Fibroblast of skin of back (primary cell): ENCODE measurements at places on chromosomes 16 and 17.

- DNase-seq = no peak
These were observed 4.2 kb downstream of the SLC2A4 start for GRCh38 chr17:7285679-7286078.

GRCh38 chr16:79171931-79172705, 428.4 kb downstream of the MAF start:
- DNase-seq = peak; percentile 18

- no peak for DNase-seq
These were observed 10.8 kb downstream of the ARL2BP start for GRCh38 chr16:57255686-57256415.

DNA sequence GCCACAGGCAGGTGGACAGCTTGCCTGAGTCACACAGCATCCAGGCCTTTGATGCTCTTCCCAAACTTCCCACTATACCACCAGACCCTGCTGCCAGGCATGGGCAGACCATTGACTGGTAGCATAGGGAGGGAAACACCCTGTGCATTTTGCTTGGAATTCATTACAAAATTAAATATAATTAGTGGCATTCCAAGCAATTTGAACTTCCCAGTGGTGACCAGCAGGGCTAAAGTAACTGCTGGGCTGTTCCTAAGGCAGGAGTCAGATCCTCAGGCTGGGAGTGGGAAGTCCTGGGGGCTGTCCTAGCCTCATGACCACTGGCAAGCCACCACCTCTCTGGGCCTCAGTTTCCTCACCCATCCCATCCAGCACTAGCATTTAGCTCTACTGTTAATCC, 3.8 kb downstream of the PRR15L start:
- no peak for DNase-seq

DNA sequence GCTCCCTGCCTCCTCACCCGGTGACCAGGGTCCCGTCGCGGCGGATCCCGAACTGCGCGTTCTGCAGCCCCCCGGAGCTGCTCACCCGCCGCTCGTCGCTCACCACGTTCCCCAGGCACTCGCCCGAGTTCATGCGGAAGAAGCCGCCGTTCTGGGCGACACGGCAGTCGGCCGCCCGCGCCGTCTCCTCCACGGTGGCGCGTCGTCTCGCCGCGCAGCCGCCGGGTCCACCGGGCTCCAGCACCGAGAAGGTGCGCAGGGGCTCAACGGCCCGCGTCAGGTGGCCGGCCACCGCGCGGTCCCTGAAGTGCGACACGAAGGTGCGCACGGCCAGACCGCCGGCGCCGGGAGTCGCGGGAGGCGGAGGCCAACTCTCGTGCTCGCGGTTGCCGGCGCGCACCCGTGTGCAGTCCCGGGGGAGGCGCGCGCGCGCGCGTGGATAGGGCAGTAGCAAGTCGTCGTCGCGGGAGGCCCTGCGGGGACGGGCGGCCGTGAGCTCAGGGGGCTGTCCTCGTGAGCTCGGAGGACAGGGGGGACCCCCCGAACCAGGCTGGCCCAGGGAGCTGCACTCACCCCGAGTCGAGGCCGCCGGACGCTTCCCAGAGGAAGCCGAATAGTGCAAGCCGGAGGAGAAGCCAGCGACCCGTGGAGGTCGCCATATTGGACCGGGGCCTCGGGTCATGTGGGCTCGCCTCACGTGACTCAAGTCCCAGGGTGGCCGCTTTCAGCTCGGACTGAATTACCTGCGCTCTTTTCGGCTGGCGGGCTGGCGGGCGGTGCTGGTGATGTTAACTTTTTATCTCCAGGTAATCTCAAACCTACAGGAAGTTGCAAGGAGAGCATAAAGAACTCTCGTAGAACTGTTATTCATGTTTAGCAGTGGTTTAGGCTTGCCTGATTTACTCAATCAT, at the start of gene NAGPA:
Gene NAGPA, minus strand, starts transcription at position 680 of the 911 bp plus-strand sequence. Its CDS starts 21 bp downstream, at position 659.
- peak; percentile 80 for DNase-seq

DNA sequence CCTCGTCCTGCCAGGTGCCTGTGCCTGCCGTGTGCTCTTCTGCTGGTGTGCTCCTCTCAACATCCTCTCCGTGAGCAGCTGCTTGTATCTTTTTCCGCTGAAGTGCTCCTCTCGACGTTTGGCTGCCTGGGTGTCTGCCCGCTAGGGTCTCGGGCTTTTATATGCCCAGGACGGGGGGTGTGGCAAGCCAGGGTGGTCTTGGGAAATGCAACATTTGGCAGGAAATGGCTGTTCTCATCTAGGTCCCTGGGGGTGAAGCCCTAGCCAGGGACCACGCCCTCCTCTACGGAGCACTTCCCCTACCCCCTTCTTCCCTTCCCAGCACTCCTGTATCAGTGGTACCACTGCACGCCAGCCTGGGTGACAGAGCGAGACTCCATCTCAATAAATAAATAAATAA, 49.4 kb downstream of the IQCK start:
- DNase-seq = no peak

DNA sequence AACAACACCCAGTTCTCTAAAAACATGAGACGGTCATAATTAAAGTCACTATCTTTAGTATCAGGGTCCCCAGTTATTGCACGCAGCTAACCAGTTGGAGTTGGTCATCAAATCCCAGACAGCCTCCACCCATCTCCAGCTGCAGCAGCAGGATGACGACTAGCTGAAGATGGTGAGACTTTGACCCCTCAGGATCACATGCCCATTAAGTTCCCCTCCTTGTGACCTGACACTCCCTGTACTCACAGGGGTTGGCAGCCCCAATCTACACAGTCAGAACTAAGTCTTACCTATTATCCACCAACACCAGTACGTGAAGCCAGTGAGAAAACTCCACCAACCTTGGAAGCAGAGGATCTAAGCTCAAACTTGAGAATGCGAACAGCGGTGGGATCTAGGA, 37.7 kb upstream of the IRX5 start:
- DNase-seq = no peak

DNA sequence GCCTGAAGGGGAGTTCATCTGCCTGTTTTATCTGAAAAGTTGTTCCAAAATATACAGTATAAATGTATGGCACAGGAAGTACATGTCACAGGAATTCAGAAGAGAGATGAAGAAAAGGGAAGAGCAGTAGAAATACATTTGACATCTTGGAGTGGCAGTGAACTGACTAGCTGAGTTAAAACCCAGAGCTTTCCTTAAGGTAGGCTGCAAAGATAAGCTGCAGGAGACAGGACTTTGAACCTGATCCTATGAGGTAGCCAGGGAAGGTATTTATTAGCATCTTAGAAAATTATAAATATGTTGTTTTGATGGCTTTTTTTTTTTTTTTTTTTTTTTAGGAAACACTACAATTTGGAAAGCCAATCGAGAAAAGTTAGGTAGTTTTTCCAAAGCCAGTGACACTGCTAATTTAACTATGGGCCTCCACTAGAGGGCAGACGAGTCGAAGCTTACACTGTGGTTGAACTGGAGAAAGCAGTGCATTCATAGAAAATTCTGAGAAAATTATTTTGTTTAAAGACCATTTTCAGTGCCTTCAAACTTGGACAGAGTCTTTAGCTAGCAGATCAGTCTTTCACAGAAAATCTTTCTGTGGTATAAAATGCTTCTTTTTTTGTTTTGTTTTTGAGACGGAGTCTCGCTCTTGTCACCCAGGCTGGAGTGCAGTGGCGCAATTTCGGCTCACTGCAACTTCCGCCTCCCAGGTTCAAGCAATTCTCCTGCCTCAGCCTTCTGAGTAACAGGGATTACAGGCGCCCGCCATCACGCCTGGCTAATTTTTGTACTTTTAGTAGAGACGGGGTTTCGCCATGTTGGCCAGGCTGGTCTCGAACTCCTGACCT, 122.3 kb downstream of the SSH2 start:
- DNase-seq = peak; percentile 68

DNA sequence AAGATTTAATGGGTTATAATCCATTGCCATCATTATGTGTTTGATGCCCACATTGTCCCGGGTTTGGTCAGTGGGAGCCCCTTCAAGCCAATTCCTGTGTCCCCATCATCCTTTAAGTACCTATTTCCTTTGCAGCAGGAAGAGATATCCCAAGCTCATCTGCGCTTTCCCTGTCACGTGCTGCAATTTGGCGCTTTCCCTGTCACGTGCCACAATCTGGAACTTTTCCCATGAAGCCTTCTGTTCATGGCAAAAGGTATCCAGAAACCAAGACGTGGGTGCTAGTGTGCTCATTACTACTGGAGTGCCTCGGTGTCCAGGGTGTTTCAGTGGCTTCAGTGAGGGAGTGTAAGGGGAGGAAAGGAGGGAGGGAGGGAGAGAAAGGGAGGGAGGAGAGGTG, 168.5 kb downstream of the NPIPB11 start:
- DNase-seq = no peak

DNA sequence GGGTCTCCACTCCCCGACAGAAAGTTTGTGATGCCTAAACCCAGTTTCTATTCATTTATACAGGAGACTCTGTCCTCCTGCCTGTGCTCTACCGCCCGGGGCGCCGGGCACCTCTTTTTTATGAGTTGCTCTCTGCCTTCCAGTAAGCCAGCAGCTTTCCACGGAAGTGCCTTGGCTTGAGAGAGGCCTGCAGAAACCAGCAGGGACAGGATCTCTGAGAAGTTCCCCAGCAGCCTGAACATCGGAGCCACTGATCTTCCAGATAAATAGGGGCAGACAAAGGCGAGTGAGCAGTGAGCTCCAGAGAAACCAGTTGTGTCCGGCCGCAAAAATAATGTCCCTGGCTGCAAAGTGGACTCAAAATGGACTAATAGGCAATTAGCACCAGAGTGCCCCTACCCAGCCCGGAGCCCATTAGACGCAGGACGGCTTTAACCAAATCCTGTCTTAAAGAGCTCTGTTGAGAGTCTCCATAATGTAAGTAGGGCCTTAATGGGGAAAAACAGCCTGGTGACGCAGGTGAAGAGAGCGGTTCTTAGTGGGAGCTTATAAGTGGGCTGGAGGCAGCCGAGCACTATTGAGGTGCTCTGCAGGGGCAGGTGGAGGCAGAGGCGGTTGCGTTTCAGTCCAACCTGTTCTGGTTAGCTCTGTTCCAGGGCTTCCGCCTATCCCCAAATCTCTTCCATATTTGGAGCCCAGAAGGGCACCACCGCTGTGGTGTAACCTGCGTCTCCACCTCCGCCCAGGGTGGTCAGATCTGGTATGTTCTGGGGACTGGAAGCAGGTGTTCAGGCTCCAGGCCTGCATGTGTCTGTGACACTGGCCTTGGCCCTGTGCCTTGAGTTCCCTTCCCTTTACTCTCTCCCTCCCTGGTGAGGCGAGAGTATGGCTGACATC, 74.1 kb downstream of the NT5M start:
- DNase-seq = no peak
